ENCODE measurements at places on chromosomes 3 and 15.

DNA sequence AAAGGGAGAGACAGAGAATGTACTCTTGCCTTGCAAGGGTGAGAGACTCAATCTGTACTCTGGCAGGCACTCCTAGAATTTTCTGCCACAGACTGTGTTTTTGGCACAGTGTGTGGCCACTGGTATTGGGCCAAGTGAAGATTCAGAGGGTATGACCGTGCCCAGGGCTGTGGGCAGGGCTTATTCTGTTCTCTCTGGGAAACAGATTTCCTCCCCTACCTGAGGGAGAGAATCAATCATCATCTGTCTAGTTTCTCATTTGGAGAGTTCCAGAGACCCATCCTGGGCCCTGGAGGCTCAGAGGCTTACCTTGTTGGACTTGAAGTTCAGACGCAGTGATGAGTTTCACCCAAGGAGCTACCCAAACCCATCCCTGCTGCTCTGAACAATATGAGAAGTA lies 28.2 kb downstream of the CSTA start:
- no peak for DNase-seq

- peak; percentile 32 for DNase-seq
Observed at GRCh38 chr3:119891944-119892721, 110.2 kb downstream of the NR1I2 start.

GRCh38 chr3:168061332-168061996 lies 34.3 kb downstream of the GOLIM4 start:
- no peak for DNase-seq

DNA sequence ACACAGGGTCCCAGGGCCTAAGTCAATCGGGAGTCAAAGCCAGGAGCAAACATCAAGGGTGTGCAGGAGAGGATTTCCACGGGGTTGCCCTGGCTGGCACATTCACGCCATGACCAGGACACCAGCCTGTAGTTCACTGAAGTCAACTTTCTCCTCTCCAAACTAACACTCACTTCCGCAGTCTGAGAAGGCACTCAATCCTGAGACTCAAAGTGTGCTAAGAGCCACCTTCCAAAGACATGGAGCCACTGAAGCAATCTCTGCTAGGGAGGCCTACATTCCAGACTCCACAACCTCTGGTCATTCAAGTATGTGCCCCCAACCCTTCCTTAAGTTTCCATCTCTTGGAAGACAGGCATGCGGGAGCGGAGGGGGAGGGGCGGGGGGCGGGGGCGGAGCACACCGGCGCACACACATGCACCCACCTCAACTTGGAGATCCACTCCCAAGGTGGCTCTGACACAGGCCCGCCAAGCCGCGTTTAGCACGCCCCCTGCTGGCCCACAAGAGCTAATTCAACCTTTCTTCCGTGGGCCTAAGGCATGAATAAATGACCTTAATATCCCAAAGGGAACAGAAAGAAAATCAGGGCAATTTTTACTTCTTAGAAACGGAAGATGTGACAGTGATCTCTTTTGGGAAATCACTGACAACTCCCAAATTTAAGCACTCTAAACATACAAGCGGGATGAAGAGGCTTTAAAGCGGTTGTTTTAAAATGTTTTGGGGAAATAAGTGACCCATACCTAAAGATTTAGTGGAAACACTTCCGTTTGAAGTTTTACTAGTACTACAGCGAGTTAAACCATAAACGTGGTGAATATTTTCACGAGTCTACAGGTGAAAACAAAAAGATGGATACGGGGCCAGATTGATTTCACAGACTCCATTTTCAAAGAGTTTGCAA lies 162.5 kb upstream of the CHRNA7 start:
- no peak for DNase-seq

- DNase-seq, result no peak
Observed at GRCh38 chr3:127106053-127106452, 86.9 kb upstream of the PRR23E start.

DNA sequence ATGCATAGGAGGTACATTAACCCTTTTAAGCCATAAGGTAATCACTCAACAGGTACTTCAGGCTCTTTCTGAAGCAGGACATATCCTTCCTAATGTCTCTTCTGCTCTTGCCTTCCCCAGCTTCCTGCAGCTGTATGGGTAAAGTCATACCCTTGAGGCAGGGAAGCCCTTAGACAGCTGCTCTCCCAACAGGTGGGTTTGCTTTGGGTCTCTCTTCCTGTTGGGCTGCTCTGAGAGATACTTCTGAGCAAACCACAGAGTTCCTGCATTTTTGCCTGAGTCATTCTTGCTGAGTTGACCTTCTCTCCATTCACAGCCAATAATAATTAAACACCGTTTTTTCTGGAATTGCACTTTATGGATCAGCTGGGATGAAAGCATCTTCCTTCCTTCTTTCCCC lies 2.0 kb upstream of the TRAT1 start:
- DNase-seq, result no peak

- no peak for DNase-seq
Observed at GRCh38 chr15:57665939-57666338, 40.6 kb upstream of the POLR2M start.

DNA sequence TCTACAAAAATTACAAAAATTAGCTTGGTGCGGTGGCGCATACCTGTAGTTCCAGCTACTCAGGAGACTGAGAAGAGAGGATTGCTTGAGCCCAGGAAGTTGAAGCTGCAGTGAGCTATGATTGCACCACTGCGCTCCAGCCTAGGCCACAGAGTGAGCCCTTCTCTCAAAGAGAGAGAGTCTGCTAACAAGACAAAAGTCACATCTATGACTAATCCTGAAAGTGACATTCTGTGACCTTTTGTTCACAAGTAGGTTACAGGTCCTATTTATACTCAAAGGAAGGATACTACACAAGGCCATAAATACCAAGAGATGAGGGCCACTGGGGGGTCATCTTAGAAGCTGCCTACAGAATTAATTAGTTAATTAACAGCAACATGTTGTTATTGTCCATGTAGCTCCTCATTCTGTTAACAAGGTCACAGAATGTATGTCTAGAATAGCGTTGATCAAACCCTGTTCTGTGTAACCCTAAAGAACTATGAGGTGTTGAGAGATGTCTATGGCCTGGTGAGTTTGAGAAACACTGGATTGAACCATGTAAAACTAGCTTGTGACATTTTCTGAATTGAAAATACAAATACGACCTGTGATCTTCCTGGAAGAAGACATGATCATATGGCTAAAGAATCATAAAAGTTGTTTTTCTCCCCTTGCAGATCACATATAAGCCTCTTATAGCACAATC lies 97.0 kb downstream of the SAMMSON start:
- no peak for DNase-seq

DNA sequence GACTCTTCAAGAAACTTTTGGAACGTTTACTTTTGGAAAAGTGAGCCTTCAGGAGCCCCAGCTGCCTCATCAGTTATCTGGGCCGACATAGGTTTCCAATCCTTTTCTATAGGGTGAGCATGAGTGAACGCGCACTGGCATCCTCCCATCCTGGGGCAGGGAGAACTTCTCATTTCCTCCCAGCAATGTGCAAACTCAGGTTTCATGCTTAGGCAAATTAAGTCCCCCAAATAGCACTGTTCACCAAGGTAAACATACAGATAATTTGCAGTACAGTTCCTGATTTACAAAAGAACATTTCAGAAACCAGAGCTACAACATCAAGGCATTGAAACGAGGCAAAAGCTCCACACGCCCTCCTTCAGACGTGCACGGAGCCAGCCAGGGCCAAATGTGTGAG lies 333.5 kb upstream of the NR2E3 start:
- no peak for DNase-seq

DNA sequence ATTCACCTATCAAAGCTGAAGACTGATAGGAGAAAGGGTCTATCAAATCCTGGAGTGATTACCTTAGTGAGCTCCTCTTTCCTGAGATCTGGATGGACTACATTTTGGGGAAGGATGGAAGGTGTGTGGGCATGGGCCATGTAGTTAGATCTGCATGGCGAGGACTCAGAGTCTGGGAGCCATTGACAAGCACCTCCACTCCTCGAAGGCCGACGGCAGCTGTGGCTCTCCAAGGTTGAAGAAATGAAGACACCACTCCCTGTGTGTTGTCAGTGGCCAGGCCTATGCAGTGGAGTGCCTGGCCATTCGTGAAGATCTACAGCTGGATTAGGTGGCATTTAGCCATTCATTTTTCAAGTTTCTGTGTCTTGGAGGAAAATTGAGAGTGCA lies 509.2 kb downstream of the GABRG3 start:
- DNase-seq, result no peak

GRCh38 chr15:93527374-93528050 lies 438.5 kb upstream of the RGMA start:
- no peak for DNase-seq

- no peak for DNase-seq
Observed at GRCh38 chr3:71568207-71568606, 15.3 kb downstream of the FOXP1 start.

DNA sequence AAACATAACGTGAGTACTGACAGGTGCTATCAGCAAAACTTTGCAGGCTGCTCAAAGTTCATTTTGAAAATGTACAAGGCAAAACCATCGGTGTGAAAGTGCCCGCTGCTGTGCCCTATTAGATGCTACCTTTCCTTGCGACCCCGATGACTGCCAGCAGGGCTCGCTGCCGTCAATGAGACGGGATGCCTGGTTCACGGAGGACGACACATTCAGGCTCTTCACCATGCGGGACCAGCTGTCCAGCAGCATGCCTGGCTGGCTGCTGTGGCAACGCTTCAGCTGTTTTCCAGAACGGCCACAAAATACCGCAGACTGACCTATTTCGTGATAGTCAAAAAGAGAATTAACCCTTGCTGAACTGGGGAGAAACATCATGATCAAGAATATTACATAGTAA lies 92.7 kb upstream of the OCA2 start:
- peak; percentile 19 for DNase-seq

DNA sequence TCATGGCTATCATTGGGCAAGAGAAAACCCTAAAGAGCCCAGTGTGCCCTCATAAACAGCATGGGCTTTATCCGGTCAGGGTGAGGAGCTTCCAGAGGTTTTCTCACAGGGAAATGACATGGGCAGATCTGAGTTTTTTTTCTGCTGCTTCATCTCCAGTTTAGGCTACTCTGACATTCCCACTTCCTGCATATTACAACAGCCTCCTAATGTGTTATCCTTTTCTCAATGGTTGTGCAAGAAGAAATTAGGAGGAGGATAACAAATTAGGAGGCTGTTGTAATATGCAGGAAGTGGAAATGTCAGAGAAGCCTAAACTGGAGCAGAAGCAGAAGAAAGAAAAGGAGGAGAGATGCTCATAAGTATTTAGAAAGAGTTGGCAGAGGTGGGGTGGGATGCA lies 175.6 kb downstream of the MTHFS start:
- no peak for DNase-seq

DNA sequence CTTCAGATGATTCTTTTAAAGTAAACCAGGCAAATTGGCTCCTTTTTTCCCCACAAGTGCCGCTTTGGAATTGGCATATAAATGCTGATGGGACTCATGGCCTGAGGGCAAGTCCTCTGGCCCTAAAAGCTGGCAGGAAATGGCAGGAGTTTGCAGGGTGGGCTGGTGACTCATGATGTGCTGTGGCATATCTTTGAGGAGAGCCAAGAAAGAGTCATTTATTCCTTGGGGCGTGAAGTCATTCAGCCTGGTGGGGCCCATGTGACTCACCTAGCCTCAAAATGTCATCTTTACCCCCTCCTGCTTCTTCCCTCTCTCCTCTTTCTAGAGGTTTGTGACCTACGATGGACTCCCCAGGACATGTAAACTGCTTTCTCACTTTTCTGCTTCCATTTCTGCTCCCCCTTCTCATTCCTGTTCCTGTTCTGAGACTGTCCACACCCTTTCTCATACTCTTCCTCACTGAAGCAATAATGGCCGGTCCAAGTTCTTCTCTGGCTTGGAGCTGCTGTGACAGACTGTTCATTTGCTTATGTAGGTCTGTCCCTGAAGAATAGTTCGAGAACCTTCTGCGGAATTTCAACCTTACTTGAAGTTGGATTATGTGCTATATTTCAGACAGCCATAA lies 326.1 kb downstream of the SATB1 start:
- no peak for DNase-seq

GRCh38 chr3:112650482-112650881 lies 9.5 kb upstream of the CCDC80 start:
- no peak for DNase-seq

DNA sequence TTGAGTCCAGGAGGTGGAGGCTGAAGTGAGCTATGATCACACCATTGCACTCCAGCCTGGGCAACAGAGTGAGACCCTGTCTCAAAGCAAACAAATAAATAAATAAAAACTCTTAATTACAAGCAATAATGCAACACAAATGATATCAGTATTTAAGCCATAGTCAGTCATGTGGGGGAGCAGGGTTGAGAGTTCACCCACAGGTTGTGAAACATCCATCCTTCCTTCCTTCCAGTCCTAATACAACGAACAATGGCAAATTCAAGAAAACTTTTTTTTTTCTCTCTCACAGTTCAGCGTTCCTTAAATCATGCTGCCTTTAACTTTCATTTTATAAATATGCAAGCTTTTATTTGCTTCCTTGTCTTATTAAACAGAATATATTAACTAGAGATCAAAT lies 24.1 kb downstream of the ZNF592 start:
- no peak for DNase-seq

DNA sequence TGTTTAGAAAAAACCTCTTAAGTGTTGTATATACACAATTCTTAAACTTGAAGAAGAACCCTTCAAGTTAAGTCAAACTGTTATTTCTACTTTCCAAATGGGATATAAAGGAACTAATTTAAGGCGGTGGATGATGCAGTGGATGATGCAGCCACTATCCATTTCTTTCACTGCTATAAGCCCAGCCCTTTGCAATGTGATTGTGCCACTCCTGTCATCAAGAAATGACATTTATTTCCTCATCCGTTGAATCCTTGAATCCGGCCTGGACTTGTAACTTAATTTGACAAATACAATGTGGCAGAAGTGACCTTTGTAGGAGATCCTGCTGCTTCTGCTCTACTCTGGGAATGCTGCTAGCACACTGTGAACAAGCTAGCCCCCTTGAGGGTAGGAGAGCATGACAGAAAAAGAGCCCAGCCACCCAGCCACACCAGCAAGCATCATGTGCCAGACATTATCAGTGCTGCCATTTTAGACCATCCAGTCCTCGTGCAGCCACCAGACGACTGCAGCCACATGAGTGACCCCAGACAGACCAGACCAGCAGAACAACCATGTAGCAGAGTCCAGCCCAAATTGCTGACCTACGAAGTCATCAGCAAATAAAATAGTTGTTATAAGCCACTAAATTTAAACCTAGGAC lies 47.4 kb downstream of the UACA start:
- no peak for DNase-seq

GRCh38 chr3:33858131-33858530 lies 59.7 kb downstream of the PDCD6IP start:
- no peak for DNase-seq

GRCh38 chr15:66999046-66999968 lies 66.1 kb upstream of the SMAD3 start:
- no peak for DNase-seq

DNA sequence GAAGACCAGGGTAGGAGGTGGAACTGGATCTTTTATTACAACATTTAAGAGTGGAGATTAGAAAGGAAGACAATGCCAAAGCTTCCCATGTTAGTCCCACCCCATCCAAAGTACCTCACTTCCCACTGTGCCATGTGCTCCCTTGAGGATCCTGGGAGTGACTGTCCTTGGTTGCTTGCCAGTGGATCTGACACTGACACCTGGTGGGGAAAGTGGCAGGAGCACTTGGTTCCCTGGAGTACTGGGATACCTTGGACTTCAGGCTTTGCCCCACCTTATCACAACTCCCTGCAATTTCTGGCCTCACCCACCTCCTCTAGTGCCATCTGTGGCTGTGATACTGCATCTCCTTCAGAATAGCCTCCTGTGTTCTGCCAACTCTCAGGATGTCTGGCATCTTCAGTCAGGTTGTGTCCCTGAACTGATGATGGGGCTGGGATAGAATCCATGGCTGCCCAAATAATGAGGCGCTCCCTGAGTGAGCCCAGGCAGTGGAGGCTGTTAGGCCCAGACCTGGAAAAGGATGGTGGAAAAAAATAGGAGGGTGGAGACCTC lies 1.3 kb downstream of the ELL3 start:
- peak; percentile 20 for DNase-seq

All from NCI-H1092 (cell line).